ENCODE measurements at places on chromosomes 5 and 9.
A peak's percentile ranks its signal among the peaks of the same experiment; 100 is the strongest.

DNA sequence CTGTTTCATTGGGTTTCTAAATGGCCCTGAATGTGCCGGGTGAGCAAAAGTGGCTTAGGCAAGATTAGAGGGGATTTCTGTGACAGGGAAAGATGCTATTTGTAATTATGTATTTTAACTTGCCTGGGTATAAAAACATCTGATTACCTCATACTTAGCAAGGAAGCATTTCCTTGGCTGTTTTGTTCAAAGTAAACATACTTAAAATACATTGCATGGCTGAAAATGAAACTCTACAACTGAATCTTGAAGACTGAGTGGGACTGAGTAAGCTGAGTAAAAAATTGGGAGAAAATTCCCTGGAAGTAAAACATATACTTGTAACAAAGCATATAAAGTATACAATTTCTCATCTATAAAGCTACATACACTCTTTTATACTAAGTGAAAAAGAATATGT lies 197.5 kb downstream of the IRX1 start:
- no peak for DNase-seq

- DNase-seq = no peak
Observed at GRCh38 chr9:129773262-129774048, 20.6 kb upstream of the PTGES start.

DNA sequence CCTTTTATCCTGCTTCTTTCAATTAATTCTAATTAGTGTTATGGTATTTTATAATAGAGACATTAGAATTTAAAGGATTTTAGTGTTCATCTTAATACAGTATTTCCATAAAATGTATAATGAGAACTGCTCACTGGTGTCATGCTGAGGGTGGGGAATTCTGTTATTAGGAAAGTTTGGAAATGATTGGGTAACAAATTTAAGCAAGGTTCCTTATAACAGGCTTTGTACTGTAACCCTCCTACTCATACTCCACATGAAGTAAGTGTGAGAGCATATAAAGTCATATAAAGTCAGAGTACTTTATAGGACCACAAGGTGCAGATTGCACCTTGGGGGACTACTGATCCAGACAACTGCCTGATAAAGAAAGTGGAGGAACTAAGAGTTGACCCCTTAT lies 42.2 kb downstream of the SV2C start:
- no peak for DNase-seq

DNA sequence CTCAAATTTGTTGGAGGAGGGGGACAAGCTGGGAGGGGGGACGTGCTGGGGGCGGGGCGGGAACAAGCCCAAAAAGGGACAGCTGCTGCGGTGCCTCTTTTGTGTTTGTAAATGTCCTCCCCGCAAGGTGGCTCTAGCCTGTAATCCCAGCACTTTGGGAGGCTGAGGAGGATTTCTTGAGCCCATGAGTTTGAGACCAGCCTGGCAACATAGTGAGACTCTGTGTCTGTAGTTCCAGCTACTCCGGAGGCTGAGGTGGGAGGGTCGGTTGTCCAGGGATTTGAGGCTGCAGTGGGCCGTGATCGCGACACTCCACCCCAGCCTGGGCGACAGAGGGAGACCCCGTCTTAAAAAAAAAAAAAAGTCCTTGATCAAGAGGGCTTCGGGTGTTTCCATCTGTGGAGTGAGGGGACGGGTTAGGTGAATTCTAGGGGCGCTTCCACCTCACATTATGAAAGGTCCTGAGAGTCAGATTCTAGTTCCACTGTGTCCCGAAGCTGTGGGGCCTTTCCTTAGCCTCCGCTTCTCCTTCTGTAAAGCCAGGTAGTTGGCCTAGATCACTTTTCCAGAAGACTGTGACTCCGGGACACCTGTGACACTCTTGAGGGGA lies 779 bp upstream of the CTNNA1 start:
- peak; percentile 7 for DNase-seq

- DNase-seq = no peak
Observed at GRCh38 chr9:132301521-132301920, 53.3 kb downstream of the SETX start.

- no peak for DNase-seq
Observed at GRCh38 chr5:9516591-9516990, 29.3 kb downstream of the SEMA5A start.

DNA sequence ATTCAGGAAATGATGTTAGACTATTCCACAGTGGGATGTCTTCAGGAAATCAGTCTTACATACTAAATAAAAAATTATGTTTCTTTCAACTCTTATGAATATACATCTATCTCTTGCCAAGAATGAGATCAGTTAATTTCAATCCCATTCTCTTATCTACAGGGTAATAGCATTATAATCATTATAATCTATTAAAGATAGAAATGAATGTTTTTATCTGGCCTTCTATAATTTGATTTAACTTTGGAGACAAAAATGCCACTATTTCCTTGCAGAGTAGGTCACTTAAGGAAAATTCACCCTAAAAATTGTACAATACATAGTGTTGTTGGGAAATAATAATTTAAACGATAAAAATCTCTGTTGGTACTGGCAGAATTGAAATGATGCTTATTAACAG lies 96.4 kb downstream of the HOMER1 start:
- DNase-seq = no peak

- DNase-seq = no peak
Observed at GRCh38 chr9:86246752-86247161, 12.7 kb downstream of the C9orf153 start.

DNA sequence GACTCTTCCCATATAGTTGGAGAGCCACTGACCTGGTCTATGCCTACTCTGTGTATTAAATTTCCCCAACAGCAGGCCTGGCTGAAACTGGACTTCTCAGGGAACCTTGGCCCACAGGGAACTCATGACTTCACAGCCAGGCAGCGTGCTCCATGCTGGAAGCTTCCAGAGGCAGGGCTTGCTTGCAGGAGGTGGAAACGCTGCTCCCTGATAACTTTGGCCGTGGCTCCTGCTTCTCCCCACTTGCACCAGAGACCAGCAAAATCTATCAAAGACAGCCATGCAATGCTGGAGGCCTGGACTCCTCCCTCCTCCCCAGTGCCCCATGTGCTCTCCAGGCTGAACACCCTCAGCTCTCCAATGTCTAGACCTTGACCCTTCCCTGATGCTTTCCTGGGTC lies 137.1 kb downstream of the GABBR2 start:
- DNase-seq = no peak

Measured in NCI-H1694 treated with DMSO at 0.1 percent for 48 hours (cell line).